ENCODE measurements at places on chromosomes 3 and 15.

DNA sequence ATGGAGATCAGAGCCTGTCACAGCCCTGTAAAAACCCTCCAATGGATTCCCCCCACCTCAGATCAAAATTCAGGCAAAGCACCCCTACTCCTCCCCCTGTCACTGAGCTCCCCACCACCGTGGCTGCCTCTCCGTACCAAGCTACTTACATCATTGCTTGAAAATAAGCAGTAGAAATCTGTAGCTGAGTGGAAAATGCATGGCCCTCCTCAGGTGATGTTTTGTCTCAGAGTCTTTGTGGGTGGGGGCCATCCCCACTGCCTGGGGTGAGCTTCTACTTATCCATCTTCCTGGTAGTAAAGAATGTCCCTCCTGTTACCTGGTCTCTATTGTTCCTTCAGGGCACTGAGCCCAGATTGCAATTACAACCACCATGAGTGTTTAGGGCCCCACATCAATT, 34.5 kb downstream of the SLCO2A1 start:
- no peak for DNase-seq

- DNase-seq: no peak
Measured at GRCh38 chr3:126135071-126135405, 45.3 kb downstream of the ALDH1L1 start.

DNA sequence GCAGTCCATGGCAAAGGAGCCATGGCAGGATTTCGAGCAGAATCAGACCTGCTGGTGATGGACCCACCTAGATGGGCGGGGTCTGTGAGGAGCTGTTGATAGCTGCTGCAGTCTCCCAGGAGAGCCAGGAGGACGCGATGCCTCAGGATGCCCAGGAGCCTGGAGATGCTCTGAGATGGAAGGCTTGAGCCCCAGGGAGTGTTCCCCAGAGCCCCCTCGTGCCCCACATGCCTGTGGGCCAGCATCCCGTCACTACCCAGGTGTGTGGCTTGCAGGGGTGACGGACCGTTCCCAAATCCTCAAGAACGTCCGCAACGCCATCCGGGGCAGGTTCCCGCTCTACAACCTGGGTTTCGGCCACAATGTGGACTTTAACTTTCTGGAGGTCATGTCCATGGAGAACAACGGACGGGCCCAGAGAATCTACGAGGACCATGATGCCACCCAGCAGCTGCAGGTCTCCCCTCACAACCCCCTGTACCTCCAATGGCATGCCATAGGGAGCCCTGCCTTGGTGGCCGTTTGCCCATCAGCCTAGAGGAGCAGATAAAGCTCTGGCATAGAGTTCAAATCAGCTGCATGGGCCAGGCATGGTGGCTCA, 6.7 kb downstream of the ITIH1 start:
- no peak for DNase-seq

GRCh38 chr3:100090669-100091005, 23.7 kb downstream of the FILIP1L start:
- no peak for DNase-seq

GRCh38 chr3:129413687-129414506, 14.5 kb downstream of the EFCAB12 start:
- DNase-seq: no peak

- no peak for DNase-seq
Measured at GRCh38 chr3:130946882-130947281, 53.0 kb downstream of the ATP2C1 start.

GRCh38 chr3:42658771-42659390, 5.4 kb downstream of the ZBTB47 start:
- no peak for DNase-seq

DNA sequence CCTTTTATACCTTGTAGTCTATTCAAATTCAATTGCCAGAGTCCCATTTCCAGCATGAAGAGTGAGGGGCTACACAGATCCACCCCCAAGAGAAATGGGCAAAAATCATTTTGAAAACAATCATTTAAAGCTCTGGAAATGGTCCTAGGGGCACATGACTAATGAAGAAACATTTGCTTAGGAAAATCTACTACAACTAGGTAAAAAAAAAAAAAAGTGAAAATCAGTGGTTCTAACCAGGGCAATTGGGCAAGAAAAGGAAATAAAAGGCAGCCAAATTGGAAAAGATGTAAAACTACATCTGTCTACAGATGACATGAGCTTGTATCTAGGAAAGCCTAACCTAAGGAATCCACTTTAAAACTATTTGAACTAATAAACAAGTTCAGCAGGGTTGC, 9.4 kb downstream of the IMPG2 start:
- DNase-seq: no peak

Measured in activated T-cell treated with anti-CD3 and anti-CD28 coated beads for 1 hour (primary cell).